Mucosa of descending colon (tissue), 3 donors: ENCODE measurements at places on chromosomes 3 and 15. TPM values are rescaled to one million over a fixed set of nuclear protein-coding genes. Genes with fewer than 3 reads are reported as not detected.
A peak's percentile ranks its signal among the peaks of the same experiment; 100 is the strongest.

Gene PLD1
- 65.1 TPM for total RNA-seq

Gene GHSR
- total RNA-seq, result not detected

Gene MUC13
- total RNA-seq, result 445 TPM

Gene ABHD14A
- 14.8 TPM for total RNA-seq

Gene IL5RA
- total RNA-seq, result 0.24 TPM

Gene FBXL2
- 0.43 TPM for total RNA-seq

Gene GOLGA8K
- total RNA-seq, result 1.2 TPM

Gene HOMER2
- total RNA-seq, result 1.9 TPM

Gene TGM5
- not detected for total RNA-seq

DNA sequence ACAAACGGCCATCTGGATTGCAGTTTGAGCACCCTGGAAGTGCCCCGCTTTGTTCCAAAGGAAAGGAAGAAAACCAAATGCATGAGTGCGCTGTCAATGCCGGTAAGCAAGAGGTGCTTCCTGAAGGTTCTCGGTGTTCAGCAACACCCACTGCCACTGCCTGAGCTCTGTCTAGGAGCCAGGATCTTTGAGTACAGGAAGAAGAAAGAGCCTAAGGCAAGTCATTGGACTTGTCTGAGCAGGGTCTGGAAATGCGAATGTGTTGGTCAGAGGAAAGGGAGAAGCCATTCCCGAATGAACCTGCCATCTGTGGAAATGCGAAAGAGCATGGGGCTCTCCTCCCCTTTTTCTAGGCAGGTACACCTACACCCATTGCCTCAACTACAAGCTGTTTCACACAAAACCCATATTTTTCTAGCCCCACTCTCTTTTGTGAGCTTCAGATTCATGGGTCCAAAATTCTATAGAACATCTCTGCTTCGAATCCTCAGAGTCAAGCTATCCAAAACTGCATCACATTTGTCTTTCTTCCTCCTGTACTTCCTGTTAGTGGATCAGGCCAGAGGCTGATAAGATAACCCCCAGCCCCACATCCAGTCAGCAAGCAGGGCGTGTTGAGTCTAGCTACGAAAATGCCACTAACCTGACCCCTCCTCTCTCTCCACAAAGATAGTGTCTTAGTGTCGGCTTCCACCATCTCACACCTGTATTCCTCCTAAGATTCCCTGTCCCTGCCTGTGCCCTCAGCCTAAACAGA, 55.6 kb upstream of the C15orf61 start:
- no peak for DNase-seq

DNA sequence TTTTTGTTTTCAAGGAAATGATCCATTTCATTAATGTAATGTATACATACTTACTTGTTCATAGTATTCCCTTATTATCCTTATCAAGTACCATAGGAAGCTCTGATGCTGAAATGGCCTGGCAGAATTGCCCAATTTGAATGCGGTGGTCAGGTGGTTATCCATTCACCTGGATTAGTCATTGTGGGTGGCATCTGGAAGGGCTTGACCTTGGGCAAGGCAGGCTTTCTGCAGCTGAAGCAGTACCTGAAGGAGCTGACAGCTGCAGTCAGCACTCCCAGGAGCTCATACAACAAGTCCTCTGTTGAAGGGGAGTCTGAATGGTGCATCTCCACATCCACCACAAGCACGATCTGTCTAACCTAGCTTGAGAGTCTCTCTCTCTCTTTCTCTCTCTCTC, 12.2 kb upstream of the IQCF5 start:
- DNase-seq, result no peak

DNA sequence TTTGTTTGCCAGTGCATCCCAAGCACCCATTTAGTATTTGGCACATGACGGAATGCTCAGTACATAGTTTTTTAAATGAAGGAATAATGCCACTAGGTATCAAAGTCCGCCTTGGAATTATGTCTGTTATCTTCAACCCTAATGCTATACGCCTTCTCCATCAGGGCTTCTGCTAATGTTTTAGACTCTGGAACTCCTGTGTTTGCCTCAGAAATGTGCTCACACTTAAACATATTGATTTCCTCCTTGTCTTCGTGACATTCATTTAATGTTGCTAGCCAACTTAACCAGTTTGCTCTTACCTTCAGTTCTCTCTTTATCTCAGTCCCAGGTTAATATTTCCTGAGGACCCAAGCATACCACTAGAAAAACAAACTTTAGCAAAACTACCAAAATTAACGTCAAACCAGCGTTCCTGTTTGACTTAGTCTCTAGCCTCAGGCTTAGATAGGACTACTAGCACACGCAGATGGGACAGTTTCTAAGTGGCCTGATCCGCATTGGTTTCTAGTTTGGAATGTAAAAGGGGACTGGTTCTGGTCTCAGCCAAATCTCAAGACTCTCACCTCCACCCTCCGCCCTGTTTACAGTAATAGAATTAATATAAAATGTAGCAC, 81.4 kb downstream of the IL1RAP start:
- no peak for DNase-seq

GRCh38 chr3:49351521-49352011, 6.6 kb downstream of the GPX1 start:
- DNase-seq, result no peak

DNA sequence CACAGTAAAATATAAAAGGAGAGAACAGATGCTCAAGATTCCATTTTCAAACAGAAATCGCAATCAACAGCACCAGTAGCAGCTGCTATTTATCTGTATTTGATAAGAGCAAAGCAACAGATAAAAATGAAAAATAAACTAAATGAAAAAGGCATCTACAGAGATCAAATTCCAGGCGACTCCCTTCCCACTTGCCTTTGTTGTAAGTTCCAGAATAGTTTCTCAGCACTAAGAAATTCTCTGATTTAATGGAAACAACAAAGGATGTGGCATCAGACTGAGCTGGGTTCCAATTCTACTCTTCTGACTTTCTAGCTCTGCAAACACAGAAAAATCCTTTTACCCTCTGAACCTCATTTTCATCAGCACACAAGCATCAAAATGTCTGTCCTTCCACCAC, 110.8 kb upstream of the MME start:
- DNase-seq, result no peak

DNA sequence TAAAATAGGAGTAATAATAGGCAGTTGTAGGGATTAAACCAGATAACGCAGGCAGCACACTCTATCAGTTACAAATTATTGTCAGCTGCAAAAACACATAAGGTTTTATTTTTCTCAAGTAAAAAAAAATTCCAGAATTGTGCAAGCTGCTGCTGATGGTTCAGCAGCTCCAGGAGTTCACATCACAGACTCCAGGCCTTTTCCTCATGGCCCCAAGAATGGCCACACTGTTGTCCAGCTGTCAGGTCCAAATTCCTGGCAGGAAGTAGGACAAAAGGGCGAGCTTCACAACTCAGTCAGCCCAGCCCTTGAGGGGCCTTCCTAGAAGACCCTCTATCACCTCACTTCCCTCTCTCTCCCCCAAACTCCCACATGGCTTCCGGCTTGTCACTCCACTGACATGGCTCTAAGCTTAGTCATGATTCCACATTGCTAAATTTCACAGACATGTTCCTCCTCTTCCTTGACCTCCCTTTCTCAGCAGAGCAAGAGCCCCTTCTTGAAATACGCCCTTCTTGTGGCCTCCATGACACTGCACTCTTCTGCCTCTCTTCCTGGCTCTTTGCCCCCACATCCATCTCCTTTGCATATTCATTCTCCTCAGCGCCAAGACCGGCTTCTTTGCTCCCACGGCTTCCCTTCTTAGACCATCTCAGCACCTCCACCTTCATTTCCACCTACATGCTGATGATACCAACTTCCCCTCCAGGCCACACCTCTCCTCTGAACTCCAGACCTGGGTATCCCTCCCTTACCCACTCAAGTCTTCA, 27.4 kb upstream of the FAM174B start:
- DNase-seq, result no peak

- DNase-seq, result no peak
Measured at GRCh38 chr3:11567516-11568467, 75.9 kb downstream of the VGLL4 start.

DNA sequence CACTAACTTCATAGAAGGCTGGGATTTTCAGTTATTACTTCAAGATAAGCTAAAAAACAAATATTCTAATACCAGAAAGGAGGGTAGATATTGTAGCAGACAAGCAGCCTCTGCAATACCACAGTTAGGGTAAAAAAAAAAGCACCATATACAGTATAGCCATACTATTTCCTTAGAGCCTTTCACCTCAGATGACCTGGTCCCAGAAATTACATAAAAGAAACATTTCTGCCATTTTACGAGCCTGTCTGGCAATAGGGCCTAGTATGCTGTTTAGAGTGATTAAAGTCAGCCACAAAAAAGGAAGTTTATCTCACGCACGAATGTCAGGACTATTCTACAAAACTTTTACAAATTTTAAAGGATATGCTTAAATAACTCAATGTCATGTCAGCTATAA, 1016.6 kb downstream of the PLOD2 start:
- DNase-seq, result no peak

GRCh38 chr3:195239121-195239520, 31.8 kb downstream of the XXYLT1 start:
- no peak for DNase-seq

DNA sequence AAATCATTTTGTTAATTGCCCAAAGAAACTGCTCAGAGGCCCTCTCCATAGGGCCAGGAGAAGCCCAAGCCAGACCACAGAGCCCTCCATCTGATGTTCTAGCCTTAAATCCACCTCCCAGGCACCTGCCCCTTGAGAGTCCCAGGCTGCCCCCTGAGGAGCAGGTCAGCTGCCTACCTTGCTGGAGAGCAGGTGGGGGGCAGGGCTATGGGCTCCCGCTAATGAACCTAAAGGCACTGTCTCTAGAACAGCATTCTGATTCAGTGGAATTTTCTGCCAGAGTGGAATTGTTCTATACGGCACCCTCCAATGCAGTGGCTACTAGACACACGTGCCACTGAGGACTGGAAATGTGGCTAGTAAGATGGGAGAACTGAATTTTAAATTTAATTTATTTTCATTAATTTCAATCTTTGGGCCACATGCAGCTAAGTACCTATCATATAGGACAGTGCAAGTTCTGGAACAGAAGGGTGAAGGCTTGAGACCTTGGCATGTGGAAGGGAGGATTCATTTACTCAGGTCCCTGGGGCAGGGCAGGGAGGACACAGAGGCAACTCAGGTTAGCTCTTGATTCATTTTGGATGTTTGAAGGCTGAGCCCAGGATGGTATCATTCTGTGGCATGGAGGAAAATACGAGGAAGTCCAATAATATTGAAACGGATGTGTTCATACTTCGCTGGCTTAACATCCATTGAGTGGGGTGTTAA, 11.4 kb downstream of the AMOTL2 start:
- DNase-seq, result no peak

DNA sequence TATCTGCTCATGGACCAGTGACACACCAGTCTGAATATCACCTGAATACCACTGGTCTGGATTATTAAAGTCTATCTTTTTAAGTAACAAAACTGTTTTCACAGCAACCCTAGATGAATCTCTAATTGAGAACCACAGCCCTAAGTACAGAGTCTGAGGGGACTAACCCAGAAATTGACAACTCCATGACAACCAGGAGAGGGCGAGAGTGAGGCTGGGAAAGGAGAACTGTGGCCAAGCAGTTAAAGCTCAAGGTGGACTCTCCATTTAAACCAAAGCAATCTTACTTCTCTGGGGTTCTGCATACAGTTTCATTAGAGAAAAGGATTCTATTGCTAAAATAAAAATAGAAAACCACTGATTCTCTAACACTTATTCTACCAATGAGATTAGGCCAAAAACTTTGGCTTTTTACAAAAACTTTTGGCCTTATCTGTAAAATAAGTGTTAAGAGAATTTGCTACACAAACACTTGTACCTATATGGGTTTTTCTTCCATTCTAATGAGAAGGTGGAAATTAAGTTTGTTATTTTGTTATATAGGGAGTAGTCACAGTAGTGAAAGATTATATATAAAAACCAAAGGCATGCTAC, 11.4 kb downstream of the NEK10 start:
- peak; percentile 39 for DNase-seq

DNA sequence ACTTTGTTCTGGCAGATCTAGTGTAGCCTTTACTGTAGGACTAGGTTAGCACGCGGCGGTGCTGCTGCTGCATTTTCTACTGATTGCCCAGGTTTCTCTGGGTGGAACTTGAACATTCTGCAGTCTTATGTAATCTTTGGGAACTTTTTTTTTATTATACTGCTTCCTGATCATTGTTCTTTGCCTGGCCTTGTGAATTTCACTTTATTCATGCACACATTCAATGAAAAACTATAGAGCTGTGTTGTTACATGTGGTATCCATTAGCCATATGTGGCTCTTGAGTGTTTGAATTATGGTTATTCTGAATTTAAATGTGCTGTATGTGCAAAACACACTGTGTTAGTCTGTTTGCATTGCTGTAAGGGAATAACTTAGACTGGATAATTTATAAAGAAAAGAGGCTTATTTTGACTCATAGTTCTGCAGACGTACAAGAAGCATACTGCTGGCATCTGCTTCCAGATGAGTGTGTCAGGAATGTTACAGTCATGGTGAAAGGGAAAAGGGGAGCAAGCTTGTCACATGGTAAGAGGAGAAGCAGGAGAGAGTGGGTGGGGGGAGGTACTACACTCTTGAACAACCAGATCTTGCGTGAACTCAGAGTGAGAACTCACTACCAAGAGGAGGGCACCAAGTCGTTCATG, 26.5 kb downstream of the MEF2A start:
- DNase-seq, result no peak

GRCh38 chr3:81581966-81582599, 179.4 kb downstream of the GBE1 start:
- DNase-seq, result peak; percentile 35

GRCh38 chr15:79310612-79310984, 314 bp upstream of the TMED3 start:
- DNase-seq, result no peak

GRCh38 chr3:102699819-102700140, 265.0 kb downstream of the ZPLD1 start:
- DNase-seq, result no peak

GRCh38 chr15:64001148-64001547, 45.1 kb downstream of the DAPK2 start:
- DNase-seq, result no peak

DNA sequence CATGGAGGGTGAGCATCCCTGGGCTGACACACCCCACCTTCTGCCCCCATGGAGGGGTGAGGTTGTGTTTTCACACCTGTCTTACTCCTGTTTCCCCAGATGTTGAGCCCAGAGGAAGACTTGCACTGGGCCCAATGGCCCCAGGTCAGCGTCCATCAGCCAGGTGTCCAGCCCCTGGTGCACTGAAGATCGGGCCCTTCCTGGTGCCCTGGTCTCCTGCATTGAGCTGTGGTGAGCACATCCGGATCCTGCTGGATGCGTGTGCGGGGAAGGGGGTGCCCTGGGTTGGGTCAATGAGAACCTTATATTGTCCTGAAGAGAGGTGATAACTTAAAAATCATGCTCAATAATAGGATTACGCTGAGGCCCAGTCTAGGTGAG, 227.3 kb downstream of the SNRPN start:
- no peak for DNase-seq

DNA sequence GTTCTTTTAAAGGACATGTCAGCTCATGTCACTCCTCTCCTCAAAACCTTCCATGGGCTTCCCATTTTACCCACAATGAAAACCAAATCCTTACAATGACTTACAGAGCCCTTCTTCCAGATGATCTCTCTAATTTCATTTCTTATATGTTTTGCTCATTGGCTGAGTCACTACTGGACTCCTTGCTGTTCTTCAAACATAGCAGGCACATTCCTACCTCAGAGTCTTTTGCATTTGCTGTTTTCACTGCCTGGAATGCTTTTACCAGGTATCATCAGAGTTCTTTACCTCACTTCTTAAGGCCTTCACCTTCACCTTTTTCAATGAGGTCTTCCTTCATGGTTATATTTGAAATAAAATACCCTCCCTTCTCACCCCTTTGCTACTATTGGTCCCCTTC, 57.3 kb downstream of the NECTIN3 start:
- DNase-seq, result no peak

GRCh38 chr15:70466895-70467529, 296.3 kb downstream of the UACA start:
- DNase-seq, result peak; percentile 72
